ENCODE measurements at places on chromosomes 6 and 20.

DNA sequence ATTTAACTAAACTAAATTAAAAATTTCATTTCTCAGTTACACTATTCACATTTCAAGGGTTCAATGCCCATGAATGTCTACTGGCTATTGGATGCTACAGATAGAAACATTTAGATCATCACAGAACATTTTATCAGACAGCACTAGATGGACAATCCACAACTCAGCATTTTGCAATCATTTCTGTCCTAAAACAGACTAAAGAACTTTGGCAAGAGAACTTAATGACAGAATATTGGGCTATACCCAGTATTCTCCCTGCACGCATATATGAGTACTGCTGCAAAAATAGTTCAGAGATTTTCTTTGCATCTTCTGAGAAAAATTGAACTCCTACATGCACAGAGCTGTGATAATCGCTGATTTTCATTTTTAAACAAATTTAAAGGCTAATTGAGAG, 36.1 kb upstream of the FBXO30 start:
- no peak for DNase-seq

DNA sequence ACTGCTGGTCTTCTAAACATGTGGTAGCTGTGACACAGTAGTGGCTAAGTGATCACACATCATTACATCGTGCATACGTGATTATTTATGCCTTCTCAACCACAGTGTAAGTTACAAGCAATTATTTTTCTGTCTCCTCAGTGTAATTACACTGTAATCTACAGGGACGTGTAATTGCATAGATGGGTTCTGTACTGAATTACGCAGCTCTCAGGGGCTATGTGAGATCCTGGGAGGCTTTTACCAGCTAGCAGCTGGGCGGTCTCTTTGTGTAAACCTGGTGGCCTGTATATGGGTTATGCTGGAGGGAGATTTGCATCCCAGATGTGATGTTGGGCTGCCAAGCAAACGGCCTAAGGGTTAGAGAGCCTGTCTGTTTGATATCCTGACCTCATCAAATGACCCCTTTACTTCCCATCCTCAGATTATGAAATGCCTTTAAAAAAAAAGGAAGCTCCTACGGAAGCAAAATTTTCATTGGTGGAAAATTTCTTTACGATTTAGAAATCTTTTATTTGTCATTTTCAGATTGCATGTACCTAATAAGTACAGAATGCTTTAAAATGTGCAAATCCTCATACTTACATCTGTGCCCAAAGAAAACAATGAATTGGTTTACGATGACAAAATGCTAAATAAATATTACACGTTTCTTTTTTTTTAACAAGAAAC, 402.8 kb upstream of the JAG1 start:
- peak; percentile 92 for DNase-seq

DNA sequence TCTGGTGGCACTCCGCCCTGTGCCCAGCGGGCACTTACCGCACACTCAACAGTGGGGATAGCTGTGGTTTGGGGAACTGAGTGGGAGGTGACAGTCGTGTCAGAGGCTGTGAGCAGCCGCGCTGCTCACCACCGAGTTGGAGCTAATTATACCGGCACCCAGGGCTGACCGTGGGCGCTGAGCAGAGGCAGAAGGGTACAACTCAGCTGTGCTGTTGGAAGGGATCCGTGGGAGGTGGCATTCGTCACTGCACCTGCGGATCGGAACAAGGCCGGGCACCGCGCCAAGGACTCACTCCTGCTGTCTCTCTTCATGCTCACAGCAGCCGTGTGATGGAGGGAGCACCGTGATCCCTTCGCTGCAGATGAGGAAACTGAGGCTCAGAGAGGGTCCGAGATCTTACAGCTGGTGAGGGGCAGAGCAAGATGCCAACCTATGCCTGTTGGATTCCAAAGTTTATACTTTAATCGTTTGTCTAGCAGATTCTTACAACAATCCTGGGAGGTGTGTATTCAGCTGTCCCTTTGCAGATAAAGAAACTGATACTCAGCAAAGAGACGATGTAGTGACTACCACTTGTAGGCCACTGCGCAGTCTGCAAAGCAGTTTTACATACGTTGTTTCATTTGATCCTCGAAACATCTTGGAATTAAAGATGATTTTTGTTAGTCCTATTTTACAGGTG, 713 bp upstream of the ELMO2 start:
- peak; percentile 87 for DNase-seq

GRCh38 chr6:138572885-138573284, 73.6 kb upstream of the NHSL1 start:
- no peak for DNase-seq

DNA sequence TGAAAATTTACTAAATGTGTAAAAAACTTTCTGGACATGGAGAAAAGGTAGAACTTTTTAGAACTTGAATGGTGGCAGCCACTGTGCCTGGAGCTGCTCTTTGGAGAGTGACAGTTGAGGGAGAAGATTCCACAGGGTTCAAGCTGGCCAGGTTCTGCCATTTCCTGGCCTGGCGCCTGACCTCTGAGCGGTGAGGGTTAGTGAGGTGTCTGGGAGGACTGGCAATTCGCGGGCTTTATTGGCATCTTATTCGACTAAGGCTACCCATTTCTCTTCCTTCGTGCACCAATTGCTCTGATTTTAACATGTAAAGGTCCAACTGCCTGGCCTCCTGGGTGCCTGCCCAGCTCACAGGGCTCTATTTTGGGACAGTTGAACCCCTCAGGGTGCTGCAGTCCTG, 2.4 kb downstream of the SNAI1 start:
- DNase-seq, result no peak
